ENCODE measurements at places on chromosomes 4 and X.
A peak's percentile ranks its signal among the peaks of the same experiment; 100 is the strongest.

DNA sequence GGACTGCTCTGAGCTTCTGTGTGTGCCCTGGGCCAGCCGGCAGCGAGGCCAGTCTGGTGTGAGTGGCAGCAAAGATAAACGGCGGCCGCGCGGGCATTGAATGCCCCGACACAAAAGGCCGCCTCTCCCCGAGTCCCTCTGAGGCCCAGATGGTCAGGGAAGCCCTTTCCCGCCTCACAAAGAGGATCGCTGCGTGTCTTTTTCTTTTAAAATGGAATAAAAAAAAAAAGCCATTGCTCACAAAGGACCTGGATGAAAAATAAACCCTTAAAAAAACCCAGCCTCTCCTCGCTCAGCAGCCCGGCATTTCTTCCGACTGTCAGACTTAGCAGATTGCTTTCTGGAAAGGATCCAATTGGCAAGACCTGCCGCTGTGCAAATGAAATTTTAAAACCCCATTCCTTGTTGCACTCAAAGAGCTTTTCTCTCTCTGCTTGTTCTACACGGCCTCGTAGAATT lies 578.7 kb downstream of the BCOR start:
- H3K4me3 ChIP-seq, result no peak overlapping the region
- no peak overlapping the region for H3K27ac ChIP-seq
- H3K4me1 ChIP-seq, result no peaks in the 10 kb centered on the region
- no peak for DNase-seq
- H3K27me3 ChIP-seq, result peaks cover 23% of the 10 kb centered on the region

GRCh38 chr4:17168571-17168970 lies 270.1 kb upstream of the LDB2 start:
- peaks cover 27% of the 10 kb centered on the region for H3K27me3 ChIP-seq
- peaks cover 6% of the 10 kb centered on the region for H3K36me3 ChIP-seq
- no peak overlapping the region for H3K27ac ChIP-seq
- DNase-seq, result no peak

DNA sequence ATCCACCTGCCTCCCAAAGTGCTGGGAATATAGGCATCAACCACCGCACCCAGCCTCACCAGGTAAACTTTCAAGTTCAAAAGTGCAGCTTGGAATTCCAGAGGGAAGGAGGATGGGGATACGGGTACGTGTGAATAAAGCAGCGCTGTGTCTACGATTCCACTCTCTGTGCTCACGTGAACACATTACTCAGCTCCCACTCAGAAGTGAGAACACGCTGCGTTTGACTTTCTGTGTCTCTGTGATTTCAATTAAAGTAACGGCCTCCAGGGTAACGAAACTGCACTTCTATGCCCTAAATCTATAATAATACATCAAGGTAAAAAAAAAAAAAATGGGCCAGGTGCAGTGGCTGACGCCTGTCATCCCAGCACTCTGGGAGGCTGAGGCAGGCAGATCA lies 8.4 kb upstream of the ASMT start:
- H3K4me1 ChIP-seq, result no peaks in the 10 kb centered on the region
- H3K27ac ChIP-seq, result no peak overlapping the region
- H3K27me3 ChIP-seq, result no peaks in the 10 kb centered on the region
- DNase-seq, result no peak

- no peak within 1 kb of the TSS for H3K27ac ChIP-seq
- DNase-seq, result peak; percentile 9
- peaks cover 12% of the 10 kb centered on the region for H3K4me1 ChIP-seq
- no peaks in the 10 kb centered on the region for H3K36me3 ChIP-seq
- H3K4me3 ChIP-seq, result peak within 1 kb of the TSS; percentile 71
Measured at GRCh38 chr4:186723292-186724057, at the start of gene FAT1. FAT1 (minus strand) TSS chr4:186723856; CDS start chr4:186709827, 14,029 bp downstream.

DNA sequence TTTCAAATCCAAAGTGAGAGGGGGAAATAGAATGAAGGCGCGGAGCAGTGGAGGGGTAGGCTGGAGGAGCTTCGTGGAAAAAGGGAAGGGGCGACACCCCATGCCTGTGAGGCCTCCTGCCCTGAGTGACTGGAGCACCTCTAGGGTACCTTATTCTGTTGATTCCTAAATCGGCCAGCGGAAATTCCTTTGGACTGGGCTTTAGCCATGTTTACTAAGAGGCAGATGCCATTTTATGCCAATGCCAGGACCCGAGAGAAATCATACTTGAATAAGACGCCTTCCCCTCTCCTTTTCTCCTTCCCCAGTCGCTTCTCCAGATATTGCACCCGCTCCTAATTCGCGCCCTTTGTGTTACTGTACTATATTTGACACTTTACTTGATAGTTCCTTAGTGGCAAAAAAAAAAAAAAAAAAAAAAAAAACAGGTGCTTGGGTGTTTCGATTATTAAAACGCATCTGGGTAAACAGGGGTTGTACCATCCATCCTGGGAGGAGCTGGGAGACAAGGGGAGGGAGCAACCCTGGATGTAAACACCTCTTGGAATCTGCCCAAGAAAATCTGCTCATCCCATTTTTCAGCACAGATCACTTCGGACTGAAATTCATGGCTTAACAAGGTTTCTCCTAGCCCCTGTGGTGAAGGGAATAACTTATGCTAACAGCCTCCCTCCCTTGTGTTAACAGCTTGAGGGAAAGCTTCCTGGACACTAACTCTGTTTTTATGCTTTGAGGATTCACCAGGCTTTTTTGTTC lies 1.5 kb downstream of the BMP3 start:
- H3K36me3 ChIP-seq, result no peaks in the 10 kb centered on the region
- H3K4me1 ChIP-seq, result peaks cover 18% of the 10 kb centered on the region
- H3K27ac ChIP-seq, result no peak overlapping the region
- no peak for DNase-seq

DNA sequence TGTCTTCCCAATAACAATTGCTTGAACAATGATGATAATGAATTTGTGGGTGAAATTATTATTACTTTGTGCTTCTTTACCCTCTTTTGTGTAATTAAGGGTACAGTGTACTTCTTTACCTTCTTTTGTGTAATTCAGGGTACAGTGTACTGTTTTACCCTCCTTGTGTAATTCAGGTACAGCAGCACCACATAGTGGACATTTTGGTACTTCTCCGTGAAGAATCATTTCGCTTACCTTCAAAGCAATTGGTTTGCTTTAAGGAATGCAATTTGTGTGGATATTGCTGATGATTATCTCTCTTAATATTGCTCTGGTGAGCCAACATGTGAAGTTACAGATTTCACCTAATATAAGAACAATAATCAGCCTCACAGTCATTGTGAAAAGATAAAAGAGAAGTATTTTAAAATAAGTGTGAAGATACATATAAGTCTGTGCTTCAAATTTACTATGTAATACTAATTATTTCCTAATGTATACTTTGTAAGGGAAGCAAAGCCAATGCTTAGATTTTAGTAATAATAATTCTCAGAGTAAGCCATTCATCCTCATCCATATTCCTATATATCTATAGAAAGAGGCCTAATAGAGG lies 27.2 kb upstream of the SEC24B start:
- H3K4me3 ChIP-seq, result no peak overlapping the region
- peak; percentile 25 for DNase-seq
- no peaks in the 10 kb centered on the region for H3K36me3 ChIP-seq

GRCh38 chr4:40937140-40937725 lies 187.5 kb downstream of the NSUN7 start:
- H3K36me3 ChIP-seq, result no peaks in the 10 kb centered on the region
- H3K4me3 ChIP-seq, result no peak overlapping the region
- DNase-seq, result no peak
- no peaks in the 10 kb centered on the region for H3K27me3 ChIP-seq

GRCh38 chr4:76996445-76996844 lies 46.9 kb downstream of the SEPTIN11 start:
- peaks cover 3% of the 10 kb centered on the region for H3K36me3 ChIP-seq
- H3K4me3 ChIP-seq, result no peak overlapping the region
- peaks cover 28% of the 10 kb centered on the region for H3K27me3 ChIP-seq
- DNase-seq, result no peak

GRCh38 chr4:151540728-151541388 lies 131.9 kb downstream of the FHIP1A start:
- H3K36me3 ChIP-seq, result no peaks in the 10 kb centered on the region
- H3K4me1 ChIP-seq, result no peaks in the 10 kb centered on the region
- DNase-seq, result no peak
- H3K27ac ChIP-seq, result no peak overlapping the region
- H3K4me3 ChIP-seq, result no peak overlapping the region

DNA sequence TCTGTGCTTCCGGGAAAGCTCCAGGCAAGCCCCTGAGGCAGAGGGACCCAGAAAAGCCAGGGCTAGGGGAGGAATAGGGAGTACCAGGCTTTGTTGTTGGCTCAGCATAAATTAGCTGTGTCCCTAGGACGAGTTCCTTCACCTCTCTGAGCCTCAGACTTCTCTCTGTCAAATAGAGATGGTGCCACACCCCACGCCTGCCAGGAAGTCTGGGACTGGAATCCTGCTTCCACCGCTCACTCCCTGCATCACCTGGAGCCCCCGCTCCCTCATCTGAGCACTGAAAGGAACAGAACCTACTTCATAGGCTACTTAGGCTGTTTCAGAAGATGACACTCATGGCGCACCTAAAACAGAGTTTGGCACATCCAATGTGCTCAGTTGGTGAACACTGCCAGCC lies 8.1 kb upstream of the JAKMIP1 start:
- no peaks in the 10 kb centered on the region for H3K4me1 ChIP-seq
- no peaks in the 10 kb centered on the region for H3K36me3 ChIP-seq
- no peak for DNase-seq

- peak overlapping the region; percentile 97 for H3K27ac ChIP-seq
- H3K36me3 ChIP-seq, result peaks cover 6% of the 10 kb centered on the region
- H3K4me1 ChIP-seq, result peaks cover 44% of the 10 kb centered on the region
- peak overlapping the region; percentile 97 for H3K4me3 ChIP-seq
Measured at GRCh38 chr4:40055863-40056715, 561 bp upstream of the N4BP2 start.

DNA sequence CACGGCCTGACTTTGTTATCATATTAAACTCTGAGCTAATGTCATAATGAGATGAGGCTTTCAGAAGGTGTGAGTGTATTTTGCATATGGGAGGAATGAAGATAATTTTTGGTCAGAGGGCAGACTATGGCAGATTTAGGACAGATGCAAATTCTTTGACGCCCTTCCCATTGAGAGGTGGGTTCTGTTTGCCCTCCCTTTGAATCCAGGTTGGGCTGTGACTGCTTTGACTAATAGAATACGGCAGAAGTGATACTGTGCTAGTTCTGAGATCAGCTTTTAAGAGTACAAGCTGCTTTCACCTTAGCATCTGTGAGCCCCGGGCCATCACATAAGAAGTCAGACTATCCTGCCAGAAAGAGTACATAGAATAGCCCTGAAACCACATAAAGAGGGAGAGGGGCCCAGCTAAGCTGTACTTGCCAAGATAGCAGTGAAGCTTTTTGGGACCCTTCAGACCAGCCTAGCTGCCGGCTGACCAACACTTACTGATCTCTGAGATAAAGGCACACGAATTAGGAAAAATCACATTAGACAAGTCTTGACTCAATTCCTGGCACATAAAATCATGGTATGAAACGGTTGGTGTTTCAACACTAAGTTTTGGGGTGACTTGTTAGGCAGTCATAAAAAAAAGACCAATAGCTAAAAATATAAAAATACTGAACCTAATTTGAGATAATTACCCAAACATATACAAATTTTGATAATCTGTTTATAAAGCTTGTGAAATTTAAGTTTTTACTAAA lies 166.7 kb upstream of the SH3RF1 start:
- no peaks in the 10 kb centered on the region for H3K4me1 ChIP-seq
- H3K4me3 ChIP-seq, result no peak overlapping the region
- H3K27ac ChIP-seq, result no peak overlapping the region
- no peaks in the 10 kb centered on the region for H3K27me3 ChIP-seq
- peaks cover 3% of the 10 kb centered on the region for H3K36me3 ChIP-seq
- no peak for DNase-seq

- no peaks in the 10 kb centered on the region for H3K4me1 ChIP-seq
- H3K4me3 ChIP-seq, result no peak overlapping the region
- no peak for DNase-seq
- no peak overlapping the region for H3K27ac ChIP-seq
- H3K27me3 ChIP-seq, result no peaks in the 10 kb centered on the region
- no peaks in the 10 kb centered on the region for H3K36me3 ChIP-seq
Measured at GRCh38 chr4:124276461-124276860, 436.1 kb downstream of the ANKRD50 start.
